ENCODE measurements at places on chromosomes 7 and 10.

GRCh38 chr7:68216051-68216450 lies 1219.4 kb downstream of the TYW1 start:
- DNase-seq: no peak

GRCh38 chr10:119166564-119166963 lies 1.1 kb upstream of the SFXN4 start:
- no peak for DNase-seq

- DNase-seq: no peak
These were observed 1112.3 kb downstream of the GATA3 start for GRCh38 chr10:9166770-9167169.

DNA sequence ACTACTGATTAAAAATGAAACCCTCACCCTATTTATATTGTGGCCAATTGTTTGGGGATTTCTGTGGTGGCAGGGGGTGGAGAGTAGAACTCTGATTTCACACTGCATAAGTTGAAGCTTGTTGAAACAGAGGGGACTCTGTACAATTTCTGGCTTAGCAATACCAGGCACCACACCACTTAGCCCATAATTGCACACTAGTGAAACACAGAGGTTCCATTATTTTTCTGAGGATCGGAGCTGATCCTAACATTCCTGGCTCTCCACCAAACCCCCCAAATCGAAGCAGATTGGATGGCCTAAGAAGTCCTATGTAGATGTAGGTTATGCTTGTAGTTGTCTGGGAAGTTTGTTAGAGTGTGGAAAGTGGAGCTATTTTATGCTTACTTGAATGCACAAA lies 47.0 kb downstream of the PTN start:
- no peak for DNase-seq

GRCh38 chr7:84701524-84702306 lies 485.1 kb downstream of the SEMA3D start:
- no peak for DNase-seq

GRCh38 chr10:113020475-113020753 lies 70.4 kb downstream of the TCF7L2 start:
- no peak for DNase-seq

- no peak for DNase-seq
These were observed 86.1 kb upstream of the DNAJB6 start for GRCh38 chr7:157250605-157251228.

DNA sequence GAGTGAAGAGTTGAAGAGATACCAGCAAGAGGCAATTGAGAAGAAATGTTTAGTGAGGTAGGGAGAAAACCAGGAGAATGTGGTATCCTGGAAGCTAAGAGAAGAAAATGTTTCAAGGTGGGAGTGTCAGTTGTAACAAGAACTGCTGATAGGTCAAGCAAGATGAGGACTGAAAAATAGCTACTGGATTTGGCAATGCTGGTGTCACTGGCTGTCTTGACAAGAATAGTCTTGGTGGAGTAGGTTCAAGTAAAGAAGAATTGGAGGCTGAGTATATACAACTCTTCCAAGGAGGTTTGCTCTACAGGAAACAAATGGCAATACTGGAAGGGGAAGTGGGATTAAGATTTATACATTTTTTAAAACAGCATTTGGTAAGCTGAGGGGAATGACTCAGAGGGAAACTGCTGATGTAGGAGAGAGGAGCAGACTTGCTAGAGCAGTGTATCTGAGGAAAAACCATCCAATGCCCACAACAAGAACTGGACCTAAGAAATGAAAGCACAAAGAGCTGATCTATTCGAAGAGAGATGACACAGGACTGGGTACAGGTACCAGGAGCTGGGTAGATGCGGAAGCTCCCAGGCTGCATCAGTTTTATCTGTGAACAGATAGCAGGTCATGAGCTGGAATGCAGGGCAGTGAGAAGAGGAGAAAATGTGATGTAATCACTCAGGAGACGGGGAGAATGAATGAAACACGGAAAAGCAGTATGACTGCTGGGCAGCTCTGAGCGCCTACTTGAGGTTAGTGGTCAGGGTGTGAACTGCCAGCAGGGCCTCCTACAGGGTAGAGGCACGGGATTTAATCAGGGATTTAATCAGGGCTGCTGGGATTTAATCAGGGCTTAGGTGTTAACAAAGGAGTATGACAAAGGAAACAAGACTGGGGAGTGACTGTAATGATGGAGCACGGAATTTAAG lies 34.5 kb downstream of the FAM25A start:
- DNase-seq: peak; percentile 3

DNA sequence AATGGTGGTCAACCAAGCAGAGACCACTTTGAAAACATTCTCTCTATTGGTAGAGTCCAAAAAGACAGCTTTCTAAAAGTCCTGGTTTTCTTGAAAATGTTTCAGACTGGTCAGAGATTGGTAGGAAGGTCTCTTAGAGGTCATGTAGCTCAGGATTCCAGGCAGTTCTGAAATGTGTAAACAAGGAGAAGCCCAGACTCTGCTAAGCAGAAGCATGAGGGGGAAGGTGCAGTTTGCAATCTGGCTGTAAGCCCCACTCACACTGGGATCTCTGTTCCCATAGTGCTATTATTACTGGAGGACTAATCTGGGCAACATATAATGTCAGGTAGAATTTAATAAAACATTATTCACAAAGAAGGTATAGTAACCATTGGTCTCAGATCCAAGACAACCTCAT lies 101.1 kb downstream of the MAGI2 start:
- no peak for DNase-seq

DNA sequence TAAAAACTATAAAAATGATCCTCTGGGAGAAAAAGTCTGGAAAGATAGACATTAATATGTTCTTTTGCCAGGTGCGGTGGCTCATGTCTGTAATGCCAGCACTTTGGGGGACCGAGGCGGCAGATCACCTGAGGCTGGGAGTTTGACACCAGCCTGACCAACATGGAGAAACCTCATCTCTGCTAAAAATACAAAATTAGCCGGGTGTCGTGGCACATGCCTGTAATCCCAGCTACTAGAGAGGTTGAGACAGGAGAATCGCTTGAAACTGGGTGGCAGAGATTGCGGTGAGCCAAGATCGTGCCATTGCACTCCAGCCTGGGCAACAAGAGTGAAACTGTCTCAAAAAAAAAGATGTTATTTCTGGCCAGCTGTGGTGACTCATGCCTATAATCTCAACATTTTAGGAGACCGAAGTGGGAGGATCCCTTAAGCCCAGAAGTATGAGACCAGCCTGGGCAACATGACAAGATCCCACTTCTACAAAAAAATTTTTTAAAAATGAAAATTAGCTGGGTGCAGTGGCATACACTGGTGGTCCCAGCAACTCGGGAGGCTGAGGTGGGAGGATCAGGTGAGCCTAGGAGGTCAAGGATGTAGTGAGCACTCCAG lies 101.9 kb upstream of the LRRN3 start:
- DNase-seq: no peak

DNA sequence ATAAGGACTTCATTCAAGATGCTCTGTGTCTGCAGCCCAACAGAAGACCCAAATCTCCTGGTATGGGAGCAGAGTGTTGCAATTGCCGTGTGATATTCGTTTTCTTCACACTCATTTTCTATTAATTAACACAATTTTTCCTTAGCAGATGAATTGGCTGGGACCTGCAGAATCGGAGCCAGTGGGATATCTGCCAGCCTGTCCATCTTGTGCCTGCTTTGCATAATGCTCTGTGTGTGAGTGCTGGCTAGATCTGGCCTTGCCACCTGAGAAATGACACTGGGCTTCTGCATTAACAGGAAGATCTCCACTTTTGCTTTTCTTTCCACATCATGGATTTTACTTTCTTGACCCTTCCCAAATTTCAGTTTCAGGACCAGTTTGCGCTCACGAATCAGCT lies 70.4 kb upstream of the GPR158 start:
- no peak for DNase-seq

DNA sequence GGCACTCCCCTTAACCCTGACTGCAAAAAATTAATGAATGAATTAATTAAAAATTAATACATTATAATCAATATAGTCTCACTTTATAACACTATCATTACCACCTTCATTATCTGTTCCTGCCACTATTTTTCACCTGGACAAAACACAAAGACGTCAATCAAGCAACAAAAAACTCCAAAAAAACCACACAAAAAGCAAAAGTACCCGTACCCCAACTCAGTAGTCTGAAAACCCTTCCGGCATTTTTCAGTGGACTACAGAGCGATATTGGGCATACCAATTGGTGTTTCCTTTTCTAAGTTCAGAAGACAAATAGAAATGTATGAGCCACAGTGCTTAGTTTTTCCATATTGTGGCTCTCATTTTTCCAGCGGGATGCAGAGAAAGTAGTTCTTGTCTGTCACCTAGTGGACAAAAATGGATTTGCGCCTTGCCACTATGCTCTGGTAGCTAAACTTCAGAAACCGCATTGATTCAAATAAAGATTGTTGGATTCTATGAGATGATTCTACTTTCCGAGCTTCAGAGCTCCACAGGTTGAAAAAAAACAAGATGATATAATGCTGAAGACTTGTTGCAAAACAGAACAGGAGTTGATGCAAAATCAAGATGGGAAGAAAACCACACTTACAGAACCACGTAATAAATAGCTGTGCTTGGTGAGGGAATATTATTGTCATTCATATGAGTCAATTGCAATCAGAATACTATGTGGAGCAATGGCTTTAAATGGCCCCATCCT lies 50.6 kb upstream of the ITGB1 start:
- no peak for DNase-seq

- DNase-seq: no peak
These were observed 125.9 kb upstream of the NOBOX start for GRCh38 chr7:144529269-144529926.

DNA sequence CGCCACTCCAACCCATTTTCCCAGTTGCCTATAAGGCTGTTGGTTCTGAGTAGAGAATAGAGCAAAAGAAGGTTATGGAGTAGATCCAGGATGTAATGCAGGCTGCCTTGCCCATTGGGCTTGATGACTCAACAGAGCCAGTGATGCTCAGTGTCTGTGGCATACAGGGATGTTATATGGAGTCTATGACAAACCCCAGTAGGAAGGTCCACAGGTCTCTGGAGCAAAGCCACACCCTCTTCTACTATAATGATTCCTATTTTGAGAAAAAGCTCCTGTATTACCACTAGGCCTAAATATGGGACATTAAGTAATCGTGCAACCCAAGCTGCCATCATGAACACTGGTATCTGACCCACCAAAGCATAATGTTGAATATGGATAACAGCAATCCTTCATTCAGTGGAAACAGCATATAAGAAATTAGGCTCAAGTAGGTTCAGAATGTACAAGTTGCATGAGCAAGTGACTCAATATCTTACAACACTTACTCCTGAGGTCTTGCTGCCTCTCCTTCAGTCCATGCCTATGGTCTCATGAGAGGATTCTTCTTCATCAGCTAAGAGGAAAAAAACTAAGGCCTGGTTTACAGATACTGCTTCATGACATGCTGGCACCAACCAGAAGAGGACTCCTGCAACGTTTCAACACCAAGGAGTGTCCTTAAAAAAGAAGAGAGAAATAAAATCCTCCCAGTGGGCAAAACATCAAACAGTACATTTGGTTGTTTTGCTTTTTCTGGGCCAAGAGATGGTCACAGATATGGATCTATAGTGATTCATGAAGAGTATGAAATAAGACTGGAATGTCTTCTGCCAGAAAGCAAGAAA lies 14.8 kb upstream of the FHIP2A start:
- no peak for DNase-seq

GRCh38 chr7:97697396-97697795 lies 34.5 kb upstream of the TAC1 start:
- no peak for DNase-seq

GRCh38 chr7:17989546-17989945 lies 38.1 kb downstream of the PRPS1L1 start:
- DNase-seq: no peak

DNA sequence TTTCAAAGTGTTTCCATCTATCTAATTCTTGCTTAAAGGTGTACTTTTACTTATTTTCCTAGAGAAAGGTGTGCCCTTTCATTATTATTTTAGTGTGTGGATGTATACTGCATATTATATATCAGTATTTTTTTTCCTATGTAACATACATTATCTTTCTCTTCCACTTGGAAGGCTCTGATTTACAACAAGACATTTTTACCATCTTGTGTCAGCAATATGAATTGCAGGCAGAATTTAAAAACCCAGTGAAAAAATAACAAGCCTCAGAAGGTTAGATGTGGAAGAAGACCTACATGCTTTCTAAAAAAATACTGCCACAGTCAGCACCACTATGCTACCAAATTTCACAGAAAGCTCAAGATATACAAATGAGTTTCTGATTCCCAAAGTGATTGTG lies 327.7 kb upstream of the STEAP1 start:
- no peak for DNase-seq

- no peak for DNase-seq
These were observed 5.1 kb downstream of the SGMS1 start for GRCh38 chr10:50618624-50619023.

- no peak for DNase-seq
These were observed 11.4 kb upstream of the HSPA12A start for GRCh38 chr10:116753759-116754158.

GRCh38 chr10:112752288-112752687 lies 197.8 kb upstream of the TCF7L2 start:
- DNase-seq: no peak

GRCh38 chr7:21472029-21472428 lies 44.1 kb downstream of the SP4 start:
- DNase-seq: no peak

DNA sequence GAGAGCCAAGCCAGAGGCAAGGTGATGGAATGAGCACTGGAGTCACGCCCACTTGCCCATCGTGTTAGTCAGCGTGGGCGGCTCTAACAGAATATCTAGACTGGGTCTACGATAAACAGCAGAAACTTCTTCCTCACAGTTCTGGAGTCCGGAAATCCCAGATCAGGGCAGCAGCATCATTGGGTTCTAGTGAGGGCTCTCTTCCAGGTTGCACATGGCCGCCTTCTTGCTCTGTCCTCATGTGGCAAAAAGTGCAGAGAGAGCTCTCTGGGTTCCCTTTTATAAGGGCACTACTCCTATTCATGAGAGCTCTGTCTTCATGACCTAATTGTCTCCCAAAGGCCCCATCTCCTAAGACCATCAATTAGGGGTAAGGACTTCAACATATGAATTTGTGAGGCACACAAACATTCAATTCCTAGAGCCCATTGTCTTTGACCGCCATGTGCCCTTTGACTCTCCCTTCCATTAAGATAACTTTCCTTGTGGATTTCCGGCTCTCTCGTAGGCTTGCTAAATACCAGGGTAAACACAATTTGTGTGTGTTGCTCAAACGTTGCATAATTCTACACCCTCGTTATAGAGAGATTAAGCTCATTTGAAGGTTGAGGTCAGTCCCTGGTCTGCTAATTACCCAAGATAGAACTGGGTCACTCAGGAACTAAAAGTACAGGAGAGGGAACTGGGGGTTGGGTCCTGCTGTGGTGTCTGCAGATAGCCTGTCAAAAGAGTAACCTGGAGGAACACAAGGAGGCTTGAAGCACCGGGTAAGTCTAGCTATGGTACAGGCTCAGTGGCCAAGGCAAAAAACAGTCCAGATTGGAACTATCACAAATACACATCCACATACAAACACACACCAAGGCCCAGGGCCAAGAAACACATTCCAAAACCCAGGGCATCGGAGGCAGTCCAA lies 28.7 kb upstream of the USP6NL start:
- no peak for DNase-seq

DNA sequence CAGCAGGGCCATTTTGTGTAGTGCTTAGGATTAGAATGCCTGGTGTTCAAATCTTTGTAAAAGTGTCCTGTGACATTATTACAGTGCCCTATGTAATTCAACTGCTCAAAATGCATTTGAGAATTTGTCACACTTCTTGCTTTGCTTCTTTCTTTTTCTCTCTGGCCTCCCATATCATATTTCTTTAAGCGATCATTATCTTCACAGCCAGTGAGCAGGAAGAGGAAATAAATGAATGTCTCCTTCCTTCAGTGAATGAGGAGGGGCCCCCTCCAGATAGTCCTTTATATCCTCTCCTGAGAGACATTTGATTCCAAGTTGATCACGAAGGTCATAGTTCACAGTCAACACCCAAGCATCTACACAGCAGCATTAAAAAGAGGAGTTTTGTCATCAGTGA lies 425.1 kb upstream of the NPVF start:
- DNase-seq: no peak

Data from SIG-M5 (cell line).